ENCODE measurements at places on chromosomes 4 and X.

DNA sequence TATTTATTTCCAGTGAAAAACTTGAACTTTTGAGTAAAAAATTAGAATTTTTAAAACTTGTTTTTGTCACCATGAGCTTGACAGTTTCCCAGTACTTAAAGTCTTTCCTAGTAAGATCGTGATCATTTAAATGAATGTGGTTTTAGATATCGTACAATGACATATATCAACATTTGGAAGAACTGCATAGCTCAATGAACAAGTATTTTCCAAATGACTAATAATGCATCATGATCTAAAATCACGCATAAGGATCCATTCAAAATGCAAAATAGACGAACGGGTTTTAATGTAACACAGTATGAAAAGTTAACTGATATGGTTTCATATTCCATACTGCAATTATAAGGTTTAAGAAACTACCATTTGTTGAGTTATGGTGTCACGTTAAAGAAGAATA, 4.1 kb upstream of the NDNF start:
- no peak for DNase-seq

GRCh38 chr4:66160606-66161005, 490.3 kb upstream of the EPHA5 start:
- DNase-seq, result no peak

DNA sequence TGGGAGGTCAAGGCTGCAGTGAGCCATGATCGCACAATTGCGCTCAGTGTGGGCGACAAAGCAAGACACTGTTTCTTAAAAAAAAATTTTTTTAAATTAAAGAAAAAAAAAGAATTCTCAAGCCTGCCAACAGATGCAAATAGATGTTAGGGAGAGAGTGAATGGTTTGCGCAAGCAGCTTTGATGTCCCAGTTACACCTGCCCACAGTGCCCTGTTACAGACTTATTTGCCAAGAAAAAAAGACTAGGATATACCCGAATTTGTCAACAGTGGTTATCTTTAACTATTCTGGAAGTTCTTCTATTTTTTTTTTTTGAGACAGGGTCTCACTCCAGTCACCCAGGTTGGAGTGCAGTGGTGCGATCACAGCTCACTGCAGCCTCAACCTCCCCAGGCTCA, 44.3 kb upstream of the UGDH start:
- DNase-seq, result no peak

DNA sequence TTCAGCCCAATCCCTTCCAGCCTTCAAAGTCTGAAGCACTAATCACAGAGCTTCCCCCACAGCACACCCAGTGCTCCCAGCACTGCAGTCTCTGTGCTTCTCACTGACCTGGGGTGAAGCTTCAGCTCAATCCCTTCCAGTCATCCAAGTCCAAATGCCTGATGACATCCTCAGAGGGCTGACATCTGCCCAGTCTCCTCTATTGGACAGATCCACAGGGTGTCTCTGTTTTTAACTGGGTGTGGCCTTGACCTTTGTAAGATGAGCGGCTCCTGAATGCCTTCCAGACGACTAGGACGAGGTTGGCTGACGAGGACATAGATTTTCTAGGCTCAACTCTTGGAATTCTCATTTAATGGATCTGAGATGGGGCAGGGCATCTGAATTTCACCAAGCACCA, 7.6 kb upstream of the SLC2A9 start:
- no peak for DNase-seq
